Stimulated activated naive CD4-positive, alpha-beta T cell treated with Interleukin-2 at 50 U/mL for 16 hours (primary cell): ENCODE measurements at places on chromosomes 13 and 19.

DNA sequence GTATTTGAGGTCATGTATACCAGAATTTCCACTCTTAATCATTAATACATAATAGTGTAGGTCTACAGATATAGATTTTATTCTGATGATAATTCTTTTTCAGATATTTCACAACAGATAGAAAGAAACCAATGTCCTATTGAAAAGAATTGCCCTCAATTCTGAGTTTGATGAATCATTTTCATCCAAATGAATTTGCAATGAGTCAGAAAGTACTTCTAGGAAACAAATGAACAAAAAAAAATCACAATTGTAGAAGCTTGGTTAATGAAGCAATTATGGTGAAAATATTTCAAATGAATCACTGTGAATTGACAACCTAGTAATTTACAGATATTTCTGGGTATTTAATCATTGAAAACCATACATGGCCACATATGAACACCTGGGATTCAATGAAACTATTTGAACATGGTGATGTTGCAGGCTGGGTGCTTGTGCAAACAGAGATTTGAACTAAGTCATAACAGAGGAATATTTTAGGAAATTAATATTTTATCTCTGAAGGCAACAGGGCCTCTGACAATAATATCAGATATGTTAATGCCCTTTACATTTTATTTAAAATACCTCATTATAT, 360.9 kb downstream of the SLITRK5 start:
- DNase-seq = no peak

GRCh38 chr13:43124490-43124889, 101.1 kb downstream of the DNAJC15 start:
- DNase-seq = no peak

DNA sequence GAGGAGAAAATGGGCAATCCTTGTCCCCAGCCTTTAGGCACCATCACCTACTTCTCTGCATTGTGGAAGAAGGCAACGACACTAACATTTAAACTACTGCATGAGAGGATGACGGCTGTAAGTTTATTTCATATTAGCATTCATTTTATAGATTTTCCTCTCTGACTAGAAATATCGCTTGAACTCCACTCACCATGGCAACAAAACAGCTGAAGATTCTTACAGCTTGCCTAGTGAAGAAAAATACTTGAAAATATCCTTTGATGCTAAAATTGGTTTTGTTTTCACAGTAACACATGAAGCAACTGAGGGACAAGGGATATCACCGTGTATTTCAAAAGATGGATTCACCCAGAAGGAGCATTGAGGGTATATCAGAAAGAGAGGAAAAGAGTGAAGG, 284.3 kb downstream of the LIG4 start:
- no peak for DNase-seq

DNA sequence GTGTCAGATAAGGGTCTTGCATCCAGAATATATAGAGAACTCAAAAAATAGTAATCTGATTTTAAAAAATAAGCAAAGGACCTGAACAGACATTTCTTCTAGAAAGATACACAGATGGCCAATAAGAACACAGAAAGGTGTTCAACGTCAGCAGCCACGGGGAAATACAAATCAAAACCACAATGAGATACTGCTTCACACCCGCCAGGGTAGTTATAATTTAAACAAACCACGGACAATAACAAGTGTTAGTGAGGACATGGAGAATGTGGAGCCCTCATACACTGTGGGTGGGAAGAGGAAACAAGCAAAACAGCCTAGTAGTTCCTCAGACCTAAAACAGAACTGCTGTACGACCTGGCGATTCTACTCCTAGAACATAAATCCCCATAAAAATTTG, 26.7 kb upstream of the NAPA start:
- DNase-seq = no peak

DNA sequence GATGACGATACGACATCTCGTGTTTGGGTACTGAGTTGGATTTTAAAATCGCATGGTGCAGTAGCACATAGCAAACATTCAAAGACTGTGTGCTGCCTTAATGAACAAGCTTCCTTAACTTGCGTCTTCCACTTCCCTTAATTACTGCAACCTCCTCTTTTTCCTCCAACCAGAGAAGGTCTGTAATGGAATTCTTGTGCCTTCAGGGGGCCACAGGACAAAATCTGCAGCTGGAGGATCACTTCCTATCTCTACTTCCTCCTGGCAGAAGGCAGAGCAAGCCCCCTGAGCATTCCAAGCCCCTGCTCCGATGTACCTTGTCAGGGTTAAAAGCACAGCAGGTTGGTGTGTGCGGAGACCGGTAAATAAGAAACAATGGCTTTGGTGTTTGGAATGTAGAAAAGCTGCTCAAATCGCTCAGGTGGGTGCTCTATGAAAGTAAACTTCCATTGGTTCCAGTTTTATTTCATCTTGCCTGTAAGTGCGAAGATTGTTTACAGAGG, 151.3 kb upstream of the UQCRFS1 start:
- DNase-seq = no peak

- DNase-seq = no peak
Observed at GRCh38 chr13:79427883-79428282, 21.8 kb upstream of the RBM26 start.

GRCh38 chr19:56076498-56076897, 44.6 kb downstream of the ZNF787 start:
- DNase-seq = peak; percentile 11

DNA sequence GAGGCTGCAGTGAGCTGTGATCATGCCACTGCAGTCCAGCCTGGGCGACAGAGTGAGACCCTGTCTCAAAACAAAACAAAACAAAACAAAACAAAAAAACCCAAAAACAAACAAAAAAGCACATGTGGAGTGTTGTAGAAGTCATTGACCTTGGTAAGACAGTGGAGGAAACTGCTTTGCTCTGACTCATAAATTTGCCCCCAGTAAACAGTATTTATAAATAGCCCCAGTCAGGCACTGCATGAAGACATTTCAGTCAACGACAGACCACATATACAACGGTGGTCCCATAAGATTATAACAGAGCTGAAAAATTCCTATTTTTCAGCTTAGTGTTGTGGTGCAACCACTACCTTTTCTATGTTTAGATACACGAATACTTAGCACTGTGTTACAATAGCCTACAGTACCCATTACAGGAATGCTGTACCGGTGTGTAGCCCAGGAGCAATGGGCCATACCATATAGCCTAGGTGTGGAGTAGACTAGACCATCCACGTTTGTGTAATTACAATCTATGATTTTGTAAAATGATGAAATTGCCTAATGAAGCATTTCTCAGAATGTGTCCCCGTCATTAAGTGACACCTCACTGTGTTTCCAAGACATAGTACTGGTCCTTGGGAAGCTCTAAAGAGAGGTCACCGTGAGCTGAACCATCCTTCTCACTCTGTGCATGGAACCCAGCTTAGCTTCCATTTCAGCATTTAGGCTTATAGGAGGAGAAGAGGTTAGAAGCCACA, 1.1 kb downstream of the ARL11 start:
- no peak for DNase-seq

DNA sequence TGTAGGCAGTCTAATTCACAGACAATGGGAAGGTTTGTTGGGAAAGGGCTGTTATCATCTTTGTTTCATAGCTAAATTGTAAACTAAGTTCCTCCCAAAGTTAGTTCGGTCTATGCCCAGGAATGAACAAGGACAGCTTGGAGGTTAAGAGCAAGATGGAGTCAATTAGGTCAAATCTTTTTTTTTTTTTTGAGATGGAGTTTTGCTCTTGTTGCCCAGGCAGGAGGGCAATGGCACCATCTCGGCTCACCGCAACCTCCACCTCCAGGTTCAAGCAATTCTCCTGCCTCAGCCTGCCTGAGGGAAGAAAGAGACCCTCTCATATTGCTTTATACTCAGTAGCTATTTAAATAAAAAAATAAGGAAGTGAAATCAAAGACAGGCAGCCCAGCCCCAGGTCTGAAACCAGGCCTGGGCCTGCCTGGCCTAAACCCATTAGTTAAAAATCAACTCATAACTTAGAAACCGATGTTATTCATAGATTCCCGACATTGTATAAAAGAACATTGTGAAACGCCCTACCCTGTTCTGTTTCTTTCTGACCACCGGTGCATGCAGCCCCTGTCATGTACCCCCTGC, 297.4 kb upstream of the SGCG start:
- DNase-seq = no peak

GRCh38 chr13:25840931-25841330, 210.9 kb downstream of the SHISA2 start:
- no peak for DNase-seq

DNA sequence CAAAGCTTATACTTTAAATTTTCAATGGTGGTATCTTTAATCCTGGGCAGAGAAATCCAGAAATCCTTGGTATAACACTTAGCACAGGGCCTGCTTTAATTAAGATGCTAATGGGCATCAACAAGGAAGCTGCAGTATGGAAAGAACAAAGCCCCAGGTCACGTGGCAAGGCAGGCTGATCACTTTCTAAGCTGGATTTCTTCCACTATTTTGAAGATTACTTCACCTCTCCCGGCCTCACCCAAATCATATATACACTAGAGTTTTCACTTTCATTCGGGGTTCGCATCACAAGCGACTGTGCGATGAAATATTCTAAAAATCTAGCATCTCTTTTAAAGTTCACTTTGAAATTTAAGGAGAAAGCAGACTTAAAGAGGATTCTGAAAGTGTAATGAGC, 71.8 kb downstream of the STARD13 start:
- DNase-seq = no peak

- DNase-seq = no peak
Observed at GRCh38 chr13:60332682-60333081, 64.3 kb upstream of the TDRD3 start.

GRCh38 chr19:13076787-13077186, 25.9 kb downstream of the LYL1 start:
- DNase-seq = no peak

DNA sequence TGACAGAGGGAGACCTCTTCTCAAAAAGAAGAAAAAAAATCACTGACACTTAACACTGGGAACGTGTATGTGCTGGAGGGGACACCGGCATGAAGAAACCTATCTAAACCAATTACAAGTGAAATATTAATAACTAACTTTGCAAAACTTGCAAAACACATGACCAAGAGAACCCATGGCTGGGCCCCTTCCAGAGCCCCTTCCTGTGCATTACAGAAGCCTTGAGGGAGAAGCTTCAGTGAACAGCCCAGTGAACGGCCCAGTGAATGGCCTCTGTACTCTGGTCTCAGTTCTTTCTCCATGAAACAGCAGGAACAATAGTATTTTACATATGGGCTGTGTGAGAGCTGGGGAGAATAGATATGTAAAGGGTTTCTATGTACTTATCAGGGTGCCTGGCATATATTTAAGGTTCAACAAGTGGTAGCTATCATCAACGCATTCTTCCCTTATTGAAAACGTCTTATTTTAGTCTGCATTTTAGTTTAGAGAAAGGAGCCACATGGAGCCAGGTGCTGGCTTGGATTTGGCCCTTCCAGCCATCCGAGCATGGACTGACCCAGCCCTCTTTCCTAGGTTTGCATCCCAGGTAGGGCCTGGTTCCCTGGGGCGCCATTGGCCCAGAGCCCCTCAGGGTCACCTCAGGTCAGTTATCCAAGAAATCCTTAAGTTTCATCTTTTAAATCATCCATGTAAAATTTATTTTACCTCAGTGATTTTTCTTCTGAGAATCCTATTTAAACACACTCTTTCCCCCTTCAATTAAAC, 54.5 kb downstream of the CCDC70 start:
- DNase-seq = no peak

DNA sequence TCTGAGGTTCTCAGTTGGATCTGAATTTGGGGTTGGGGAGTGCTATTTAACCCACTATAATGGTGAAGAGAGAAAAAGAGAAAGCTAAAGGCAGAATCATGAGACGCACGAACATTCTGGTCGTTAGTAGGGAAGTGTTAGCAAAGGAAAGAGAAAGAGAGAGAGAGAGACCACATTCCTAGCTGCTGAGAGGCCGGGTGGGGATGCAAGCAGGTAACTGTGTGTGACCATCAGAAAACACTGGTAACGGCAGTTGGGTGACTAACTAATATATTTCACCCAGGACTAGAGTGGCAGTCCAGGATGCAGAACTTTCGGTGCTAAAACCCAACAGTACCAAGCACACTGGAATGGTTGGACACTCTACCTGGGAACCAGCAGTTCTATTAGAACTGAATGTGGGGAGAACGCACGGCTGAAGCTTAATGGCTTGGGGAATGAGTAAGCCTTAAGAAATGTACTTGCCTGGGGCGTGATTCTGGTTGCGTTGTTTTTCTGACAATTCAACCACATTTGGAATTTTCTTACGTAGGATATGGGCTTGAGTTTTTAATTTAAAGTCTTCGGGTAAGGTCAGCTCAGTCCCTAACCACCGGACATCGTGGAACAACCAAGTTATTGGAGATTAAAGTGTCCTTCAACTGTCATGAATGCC, 130.2 kb downstream of the DNAJC15 start:
- no peak for DNase-seq

- DNase-seq = no peak
Observed at GRCh38 chr19:906480-906879, 6.5 kb downstream of the R3HDM4 start.

- DNase-seq = peak; percentile 45
Observed at GRCh38 chr19:15464394-15465385, at the start of gene RASAL3. Gene RASAL3 (minus strand): TSS chr19:15464544. CDS start chr19:15464358, 186 bp downstream.

GRCh38 chr13:73428706-73429105, 369.9 kb downstream of the KLF5 start:
- no peak for DNase-seq

DNA sequence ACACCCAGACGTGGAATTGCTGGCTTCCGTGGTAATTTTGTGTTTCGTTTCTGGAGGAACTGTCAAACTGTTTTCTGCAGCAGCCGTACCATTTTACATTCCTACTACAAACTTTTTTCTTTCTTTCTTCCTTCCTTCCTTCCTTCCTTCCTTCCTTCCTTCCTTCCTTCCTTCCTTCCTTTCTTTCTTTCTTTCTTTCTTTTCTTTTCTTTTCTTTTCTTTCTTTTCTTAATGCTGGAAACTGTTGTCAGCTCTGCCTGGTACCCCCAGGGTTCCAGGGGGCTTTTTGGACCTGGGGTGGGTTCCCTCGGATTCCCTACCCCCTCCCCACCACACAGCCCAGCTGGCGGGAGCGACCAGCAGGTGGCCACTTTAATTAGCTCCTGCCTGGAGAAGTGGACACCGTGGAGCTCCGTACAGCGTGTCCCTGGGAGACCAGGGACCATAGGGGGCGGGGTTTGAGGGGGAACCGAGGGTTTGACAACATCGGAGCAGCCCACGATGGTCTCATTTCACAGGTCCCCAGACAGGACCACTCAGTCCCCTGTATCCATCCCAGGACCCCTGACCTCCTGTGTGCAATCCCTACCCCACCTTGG, 24.4 kb downstream of the CELF5 start:
- DNase-seq = no peak
